ENCODE measurements at places on chromosomes 13 and 19.

DNA sequence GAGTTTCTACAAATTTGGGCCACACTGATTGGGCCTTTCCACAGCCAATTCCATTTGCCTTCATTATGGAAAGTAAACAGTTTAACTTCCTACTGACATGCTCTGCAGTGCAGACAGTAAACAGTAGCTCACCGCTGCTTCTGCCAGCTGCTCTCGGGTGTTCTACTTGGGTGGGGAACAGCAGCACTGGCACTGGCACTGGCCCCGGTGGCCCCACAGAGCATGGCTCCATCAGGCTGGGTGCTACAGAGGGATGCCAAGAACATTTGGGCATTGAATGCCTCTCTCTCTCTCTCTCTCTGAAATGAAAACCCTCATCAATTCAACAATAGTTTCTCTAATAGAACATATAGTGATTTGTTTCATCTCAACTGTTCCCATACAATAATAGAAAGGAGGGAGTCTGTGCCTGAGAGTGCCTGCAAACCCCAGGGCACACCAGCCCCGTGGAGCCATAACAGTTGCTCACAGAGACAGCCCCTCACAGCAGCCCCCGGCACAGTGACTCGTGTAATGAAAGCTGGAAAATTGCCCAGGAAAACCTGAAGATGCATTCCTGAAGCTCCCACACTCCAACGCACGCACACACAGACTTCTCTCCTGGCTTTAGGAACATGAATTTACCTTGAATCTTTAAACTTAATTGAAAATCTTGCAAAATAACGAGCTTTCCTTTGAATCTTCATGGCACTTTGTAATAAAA, 38.2 kb upstream of the GJB6 start:
- no peak for DNase-seq

DNA sequence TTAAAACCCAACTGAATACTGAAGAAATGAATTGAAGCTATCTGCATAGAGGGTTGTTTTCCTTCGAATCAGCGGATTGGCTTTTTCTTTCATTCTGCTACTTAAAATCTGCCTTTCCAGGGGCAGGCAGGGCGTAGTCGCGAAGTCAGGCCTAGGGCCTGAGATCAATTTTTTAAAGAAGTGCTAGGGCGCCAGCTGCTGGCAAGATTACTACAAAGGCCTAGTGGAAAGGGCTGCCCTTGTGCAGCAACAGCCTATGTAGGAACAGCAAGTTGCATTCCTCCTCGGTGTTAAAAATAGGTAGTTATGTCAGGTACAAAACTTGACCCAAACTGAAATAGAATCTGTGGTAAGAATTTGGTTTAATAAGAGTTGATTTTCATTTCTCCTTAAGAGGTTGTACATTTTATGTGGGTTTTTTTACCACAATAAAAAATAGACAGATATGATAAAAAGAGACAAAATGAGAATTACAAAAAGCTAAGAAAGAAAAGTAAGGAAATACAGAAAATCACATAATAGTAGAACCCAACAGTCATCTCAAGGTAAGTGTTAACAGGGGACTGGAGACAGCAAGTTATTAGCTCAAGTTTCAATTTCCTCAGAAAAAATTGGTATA, 9.5 kb upstream of the URAD start:
- no peak for DNase-seq

- no peak for DNase-seq
Measured at GRCh38 chr13:49643035-49643646, 14.8 kb downstream of the ARL11 start.

GRCh38 chr19:37979547-37980082, 72.6 kb downstream of the SIPA1L3 start:
- DNase-seq = no peak

DNA sequence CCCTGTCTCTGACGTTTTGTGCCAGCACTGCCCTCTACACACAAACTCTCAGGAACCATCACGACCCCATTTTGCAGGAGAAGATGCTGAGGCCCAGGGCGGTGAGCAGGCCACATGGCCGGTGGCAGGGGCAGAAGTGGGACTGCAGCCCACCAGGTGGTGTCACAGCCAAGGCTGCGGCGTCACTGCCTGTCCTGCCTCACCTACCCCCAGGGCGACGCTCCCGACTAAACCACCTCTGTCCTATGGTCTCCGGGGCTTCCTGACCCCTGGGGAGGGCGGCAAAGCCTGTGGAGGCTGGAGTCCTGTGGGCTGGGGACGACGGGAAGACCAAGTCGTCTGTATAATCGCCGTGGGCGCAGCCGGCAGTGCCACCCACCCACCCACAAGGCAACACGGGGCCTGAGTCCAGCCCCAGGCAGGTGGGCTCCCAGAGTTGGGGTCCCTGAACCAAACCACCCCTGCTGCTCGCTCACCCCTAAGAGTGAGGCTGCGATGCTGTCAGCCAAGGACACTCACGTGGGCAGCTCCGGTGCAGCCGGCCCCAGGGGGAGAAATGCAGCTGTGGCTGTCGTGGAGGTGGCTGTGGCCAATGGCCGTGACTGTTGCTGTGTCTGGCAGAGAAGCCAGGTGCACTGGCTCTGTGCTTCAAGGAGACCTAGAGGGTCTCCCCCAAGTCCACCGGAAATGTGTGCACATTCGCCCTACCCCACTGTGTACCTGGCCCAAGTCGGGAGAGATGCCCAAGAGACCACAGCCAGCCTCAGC, 29.7 kb downstream of the RASA3 start:
- DNase-seq = no peak

GRCh38 chr13:72205773-72206172, 338.8 kb upstream of the DACH1 start:
- DNase-seq = no peak

DNA sequence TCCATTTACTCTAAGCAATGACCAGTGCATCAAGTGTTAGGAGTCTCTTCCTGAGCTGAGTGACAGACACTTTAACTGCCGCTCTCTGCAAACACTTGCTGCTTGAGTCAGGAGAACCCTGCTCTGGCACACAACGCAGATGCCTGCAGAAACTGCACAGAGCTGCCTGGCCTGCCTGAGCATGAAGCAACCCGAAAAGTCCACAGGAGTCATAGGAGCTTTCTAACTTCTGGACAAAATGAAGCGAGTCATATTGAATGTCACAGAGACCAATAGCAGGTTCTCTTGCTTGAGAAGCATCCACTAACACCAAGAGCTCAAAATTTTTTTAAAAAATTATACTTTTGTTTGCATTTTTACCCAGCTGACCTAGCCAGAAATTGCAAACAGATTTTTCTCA, 232.4 kb downstream of the LHFPL6 start:
- DNase-seq = no peak

Measured in stimulated activated CD4-positive, alpha-beta T cell treated with anti-CD3 and anti-CD28 coated beads, Interleukin-4, amount 100 ng/mL, for 24 hours (primary cell).